ENCODE measurements at places on chromosomes 12 and 14.

DNA sequence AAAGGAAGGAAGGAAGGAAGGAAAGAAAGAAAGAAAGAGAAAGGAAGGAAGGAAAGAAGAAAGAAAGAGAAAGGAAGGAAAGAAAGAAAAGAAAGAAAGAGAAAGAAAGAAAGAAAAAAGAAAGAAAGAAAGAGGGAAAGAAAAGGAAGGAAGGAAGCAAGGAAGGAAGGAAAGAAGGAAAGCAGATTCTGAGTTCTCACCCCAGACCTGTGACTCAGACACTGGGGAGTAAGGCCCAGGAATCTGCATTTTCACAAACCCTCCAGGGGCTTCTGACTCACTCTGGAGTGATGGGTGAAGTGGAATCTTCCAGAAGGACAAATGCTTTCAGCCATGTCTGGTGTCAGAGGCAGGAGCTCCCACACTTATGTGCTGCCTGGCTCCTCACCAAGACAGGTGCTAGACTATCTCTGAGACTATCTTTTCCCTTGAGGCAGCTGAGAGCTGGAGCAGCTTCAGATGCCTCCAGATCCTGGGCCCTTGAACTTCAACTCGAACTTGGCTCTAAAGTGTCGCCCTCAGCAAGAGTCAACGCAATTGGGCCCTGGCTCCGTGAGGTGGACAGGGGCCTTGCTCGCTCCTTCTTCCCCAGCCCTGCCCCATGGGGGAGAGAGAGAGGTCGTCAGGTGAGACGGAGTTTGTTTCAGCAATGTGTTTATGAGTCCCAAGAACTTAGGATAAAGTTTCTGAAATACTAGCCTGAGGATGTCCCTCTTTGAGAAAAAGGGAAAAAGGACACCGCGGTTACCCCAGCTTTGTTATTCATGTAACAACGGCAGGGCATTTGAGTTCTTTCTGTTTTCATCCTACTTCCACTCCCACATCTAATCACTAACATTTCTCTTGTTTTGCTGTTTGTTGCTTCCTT, 19.8 kb upstream of the SCARB1 start:
- no peak for DNase-seq

GRCh38 chr12:65067383-65067782, 53.7 kb downstream of the WIF1 start:
- no peak for DNase-seq

DNA sequence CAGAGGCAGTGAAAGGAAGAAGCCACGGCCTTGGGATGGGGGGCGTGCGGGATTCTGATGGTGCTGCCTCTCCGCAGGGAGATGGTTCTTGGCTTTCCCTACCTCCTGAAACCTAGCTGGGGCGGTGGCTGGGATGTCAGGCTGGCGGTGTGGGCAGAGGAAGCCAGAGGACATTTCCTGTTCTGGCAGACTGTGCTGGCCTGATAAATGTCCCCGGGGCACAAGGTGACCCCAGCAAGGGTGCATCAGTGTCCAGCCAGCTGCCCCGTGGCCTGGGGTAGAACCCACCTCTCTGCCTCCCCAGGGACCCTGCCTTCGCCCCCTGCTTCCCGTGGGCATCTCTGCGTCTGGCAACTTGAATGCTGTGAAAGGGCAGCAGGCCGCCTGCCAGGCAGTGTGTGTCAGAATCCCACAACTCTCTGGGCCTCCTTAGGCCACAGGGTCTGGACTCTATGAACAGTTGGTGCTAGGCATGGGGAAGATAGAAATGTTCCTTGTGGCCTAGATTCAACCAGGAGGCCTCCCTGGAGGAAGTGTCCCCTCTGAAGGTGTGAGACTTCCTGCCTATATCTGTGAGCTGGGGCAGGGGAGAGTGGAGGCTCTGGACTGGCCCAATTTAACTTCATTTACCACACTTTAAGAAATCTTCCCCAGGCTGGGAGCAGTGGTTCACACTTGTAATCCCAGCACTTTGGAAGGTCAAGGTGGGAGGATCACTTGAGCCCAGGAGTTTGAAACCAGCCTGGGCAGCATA, 4.9 kb downstream of the SH2B3 start:
- DNase-seq, result no peak

DNA sequence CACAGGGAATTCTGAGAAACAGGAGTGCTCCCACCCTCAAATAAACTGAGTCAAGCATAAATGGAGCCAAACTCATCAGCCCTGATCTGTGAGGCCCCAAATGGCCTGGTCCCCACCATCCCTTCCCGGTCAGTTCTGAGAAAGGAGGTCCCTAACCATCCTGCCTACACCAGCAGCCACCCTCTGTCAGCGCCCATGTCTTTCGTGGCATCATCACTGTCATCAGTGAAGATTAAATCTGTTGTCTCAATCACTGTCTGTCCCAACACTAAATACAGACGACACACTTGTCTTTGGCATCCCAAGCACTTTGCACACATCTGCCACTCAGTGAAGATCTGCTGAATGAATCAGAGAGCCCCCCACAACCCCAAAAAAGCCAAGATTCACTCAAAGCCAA, 22.4 kb downstream of the VPS37B start:
- DNase-seq, result no peak

DNA sequence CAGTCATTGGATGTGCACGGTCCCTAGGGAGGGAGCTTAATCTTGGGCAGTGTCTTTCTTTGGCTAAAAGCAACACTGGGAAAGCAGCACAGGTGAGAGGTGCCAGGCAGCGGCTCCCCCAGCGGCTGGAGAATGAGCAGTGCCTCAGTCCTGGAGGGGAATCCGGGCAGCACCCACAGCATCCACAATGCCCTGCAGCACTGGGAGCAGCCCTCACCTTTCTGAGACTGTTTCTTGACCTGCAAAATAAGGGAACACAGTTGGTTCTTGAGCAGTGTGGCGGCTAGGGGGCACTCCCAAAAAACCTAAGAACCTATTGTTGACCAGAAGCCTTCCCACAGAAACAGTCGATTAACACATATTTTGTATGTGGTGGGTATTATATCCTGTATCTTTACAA, 75.8 kb downstream of the SINHCAF start:
- DNase-seq, result no peak

- peak; percentile 4 for DNase-seq
These were observed 966 bp downstream of the BICD1 start for GRCh38 chr12:32107359-32108267.

GRCh38 chr12:26153421-26154154, 28.8 kb upstream of the BHLHE41 start:
- no peak for DNase-seq

GRCh38 chr12:115088328-115088994, 404.5 kb upstream of the TBX3 start:
- no peak for DNase-seq

DNA sequence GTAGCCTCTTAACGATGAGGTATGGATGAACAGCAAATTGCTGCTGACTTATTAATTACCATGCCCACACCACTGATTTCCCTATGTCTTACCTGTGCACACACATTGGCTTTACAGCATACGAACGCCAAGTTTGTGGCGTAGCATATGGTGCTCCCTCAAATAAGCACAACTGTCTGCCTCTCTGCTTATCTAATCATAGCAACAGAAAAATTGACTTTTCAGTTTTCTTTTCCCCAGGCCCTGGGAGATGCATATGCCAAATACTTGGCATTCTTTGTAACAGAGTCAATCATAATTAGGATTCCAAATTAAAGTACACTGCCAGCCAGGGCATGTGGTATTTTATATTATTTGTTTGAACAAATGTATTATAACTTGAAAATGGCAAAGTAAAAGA, 625.5 kb downstream of the DIO2 start:
- DNase-seq, result no peak

- DNase-seq, result no peak
These were observed 270.2 kb downstream of the SSPN start for GRCh38 chr12:26465419-26466097.

- no peak for DNase-seq
These were observed 72.2 kb downstream of the TSPAN8 start for GRCh38 chr12:71085575-71085974.

DNA sequence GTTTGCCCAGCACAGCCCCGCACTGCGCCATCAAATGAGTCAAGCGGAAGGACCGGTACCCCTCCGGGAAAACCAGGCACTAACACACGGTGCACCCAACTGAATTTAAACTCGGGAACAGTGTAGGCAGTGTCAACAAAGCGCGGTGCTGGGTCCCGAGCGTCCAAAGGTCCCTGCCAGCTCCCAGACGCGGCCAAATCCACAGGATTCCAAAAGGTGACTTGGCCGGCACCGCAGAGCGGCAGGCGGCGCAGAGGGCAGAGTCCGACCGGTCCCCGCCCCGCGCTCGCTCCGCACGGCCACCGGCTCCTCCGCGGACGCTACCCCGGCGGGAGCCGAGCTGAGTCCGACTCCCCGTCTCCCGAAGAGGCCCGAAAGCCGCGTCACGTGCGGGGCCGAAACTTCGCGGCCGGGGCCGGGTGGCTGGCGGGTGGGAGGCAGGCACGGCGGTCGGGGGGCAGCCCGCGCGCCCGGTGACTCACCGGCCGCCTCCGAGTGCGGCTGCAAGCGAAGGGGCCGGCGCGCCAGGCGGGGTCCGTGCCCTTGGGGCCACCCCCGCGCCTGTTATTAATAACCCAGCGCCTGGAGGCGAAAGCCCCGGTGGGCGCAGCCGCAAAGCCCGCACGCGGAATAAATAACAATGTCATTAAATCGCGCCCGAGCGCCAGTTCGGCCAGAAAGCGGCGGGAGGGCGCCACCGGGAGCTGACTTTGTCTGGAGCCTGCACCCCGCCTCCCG, 863 bp downstream of the DENND5B start:
- DNase-seq, result no peak

DNA sequence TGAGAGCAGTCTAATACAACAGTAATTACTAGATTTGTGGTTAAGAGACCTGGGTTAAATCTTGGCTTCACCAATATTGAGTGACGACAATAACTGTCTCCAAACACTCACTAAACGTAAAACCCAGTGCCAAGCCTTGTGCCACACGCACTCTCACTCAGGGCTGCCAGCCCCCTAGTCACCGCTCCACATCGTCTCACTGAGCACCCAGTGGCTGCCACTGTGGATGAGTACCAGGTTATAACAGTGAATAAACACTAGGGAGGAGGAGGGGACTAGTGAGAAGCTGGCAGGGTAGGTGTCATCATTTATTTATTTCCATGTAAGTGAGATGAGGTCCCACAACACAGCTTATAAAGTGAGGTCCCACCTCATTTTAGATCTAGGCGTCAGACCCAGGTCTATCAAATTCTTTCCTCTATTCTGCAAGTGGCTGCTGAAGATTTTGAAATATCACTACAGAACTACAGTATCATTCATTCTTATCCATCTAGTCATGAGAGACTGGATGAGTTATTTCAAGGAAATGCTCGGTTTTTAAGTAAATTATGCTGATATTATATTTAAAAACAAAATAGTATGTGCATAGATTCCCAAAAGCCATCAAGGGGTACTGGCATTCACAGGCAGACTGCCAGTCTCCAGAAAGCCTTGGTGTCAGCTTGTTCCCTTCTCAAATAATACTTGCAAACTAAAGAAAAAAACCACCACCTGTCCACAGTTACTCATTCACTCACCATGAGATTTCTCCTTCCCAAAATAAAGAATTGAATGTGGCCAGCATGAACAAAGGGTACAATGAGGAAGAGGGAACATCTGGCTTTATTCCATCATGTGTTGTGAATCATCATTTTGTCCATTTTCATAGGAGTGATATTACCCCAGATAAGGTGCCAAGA, 84.0 kb downstream of the PTPN21 start:
- DNase-seq, result no peak

DNA sequence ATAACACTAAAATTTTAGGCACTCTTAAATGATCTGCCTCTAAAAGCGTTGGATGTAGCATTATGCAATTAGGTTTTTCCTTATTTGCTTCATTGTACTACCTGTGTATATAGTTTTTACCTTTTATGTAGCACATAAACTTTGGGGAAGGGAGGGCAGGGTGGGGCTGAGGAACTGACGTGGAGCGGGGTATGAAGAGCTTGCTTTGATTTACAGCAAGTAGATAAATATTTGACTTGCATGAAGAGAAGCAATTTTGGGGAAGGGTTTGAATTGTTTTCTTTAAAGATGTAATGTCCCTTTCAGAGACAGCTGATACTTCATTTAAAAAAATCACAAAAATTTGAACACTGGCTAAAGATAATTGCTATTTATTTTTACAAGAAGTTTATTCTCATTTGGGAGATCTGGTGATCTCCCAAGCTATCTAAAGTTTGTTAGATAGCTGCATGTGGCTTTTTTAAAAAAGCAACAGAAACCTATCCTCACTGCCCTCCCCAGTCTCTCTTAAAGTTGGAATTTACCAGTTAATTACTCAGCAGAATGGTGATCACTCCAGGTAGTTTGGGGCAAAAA, 4.1 kb downstream of the CDKN1B start:
- DNase-seq, result no peak

GRCh38 chr12:102096855-102097254, 23.1 kb downstream of the NUP37 start:
- DNase-seq, result no peak
